ENCODE measurements at places on chromosomes 5 and 9. TPM values are rescaled to one million over a fixed set of nuclear protein-coding genes. Genes with fewer than 3 reads are reported as not detected.

DNA sequence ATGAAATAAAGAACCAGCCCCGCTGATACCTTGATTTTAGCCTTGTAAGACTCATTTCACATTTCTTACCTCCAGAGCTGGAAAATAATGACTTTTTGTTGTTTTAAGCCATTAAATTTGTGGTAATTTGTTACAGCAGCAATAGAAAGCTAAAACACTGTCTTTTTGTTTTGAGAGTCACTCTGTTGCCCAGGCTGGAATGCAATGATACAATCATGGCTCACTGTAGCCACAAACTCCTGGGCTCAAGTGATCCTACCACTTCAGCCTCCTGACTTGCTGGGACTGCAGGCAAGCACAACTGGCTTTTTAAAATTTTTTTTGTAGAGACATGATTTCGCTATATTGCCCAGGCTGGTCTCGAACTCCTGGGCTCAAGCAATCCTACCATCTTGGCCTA, 34.7 kb upstream of the MYO10 start:
- no peak for DNase-seq

DNA sequence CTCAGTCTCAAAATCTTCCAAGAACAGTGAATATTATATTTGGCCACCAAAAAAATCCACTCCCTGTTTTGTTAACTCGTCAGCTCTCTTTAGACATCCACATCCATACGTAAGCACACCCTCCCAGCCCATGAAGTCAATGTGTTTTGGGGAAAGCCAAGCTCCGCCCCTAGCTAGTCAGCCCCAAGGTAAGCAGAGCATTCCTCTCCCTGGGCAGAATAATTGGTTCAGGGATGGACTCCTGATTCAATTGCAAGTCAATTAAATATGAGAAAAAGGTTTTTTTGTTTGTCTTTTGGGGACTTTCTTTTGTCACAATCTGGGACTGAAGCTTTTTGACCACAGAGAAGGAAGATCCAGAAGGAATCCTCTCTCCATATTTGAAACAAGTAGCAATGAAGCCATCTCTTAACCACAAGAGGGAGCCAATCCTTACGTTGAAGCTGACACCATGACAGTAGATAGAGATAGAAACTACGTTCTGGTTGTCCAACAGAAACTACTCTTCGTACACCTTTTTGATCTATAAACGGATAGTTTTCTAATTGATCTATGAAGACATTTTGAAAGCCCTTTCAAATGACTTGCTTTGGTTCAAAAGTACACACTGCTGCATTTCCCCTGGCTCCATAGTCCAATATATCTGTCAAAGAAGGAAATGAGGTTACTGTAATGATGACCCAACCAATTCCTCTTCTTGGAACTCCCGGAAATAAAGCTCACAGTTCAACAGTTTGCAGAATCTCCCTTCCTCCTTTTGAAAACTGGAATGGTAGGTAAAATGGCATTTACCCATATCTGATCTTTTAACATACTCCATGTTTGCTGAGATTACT, 166.4 kb downstream of the TLE1 start:
- DNase-seq: no peak

GRCh38 chr5:75342836-75343235, 5.8 kb downstream of the HMGCR start:
- DNase-seq: no peak

SNCAIP gene
- 1.1 TPM for total RNA-seq

BNC2 gene
- total RNA-seq: 3.7 TPM

Measured in epithelial cell of proximal tubule (primary cell).